ENCODE measurements at places on chromosomes 12 and 14.
A peak's percentile ranks its signal among the peaks of the same experiment; 100 is the strongest.

DNA sequence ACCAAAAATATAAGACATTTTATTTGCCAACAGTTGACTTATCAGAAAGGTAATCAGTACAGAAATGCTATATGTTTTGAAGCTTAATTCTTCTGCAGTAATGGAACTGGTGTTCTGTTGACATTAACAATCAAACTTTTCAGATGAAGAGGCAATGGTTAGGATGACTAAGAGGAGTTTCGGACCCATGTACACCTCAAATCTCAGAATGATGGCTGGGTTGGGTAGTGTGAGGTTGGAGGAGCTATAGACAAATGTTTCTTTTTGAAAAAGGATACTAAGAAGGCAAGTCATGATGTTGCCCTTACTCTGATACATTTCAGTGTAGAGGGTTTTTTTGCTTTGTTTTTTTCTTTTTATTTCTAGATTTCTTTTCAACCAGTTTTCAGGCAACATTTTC is 66.9 kb downstream of the KNTC1 start:
- no peak for DNase-seq

DNA sequence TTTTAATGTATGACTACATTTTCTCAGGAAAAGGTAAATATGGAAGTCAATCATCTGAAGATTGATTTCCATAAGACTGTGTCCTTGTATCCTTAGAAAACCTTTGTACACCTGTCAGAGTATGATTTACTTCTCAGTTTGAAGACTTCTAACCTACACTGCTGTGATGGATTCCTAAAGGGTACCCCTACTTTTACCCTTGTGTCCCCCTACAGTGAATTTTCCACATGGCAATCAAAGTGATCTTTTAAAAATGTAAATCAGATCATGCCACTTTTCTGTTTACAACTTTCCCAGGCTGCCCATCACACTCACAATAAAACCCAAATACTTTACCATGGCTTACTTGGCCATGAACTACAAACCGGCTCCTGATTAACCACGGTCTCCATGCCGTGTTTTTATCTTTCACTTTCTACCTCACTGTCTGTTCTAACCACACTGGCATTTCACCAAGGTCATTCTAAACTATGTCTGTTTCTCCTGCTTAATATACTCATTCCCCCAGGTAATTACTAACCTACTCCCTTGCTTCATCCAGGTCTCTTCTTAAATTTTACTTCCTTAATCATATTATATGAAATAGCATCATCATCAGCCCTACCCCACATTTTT is 8.1 kb downstream of the DNAI7 start:
- DNase-seq: no peak

GRCh38 chr14:54567639-54568561 is 972 bp downstream of the SAMD4A start:
- peak; percentile 71 for DNase-seq

DNA sequence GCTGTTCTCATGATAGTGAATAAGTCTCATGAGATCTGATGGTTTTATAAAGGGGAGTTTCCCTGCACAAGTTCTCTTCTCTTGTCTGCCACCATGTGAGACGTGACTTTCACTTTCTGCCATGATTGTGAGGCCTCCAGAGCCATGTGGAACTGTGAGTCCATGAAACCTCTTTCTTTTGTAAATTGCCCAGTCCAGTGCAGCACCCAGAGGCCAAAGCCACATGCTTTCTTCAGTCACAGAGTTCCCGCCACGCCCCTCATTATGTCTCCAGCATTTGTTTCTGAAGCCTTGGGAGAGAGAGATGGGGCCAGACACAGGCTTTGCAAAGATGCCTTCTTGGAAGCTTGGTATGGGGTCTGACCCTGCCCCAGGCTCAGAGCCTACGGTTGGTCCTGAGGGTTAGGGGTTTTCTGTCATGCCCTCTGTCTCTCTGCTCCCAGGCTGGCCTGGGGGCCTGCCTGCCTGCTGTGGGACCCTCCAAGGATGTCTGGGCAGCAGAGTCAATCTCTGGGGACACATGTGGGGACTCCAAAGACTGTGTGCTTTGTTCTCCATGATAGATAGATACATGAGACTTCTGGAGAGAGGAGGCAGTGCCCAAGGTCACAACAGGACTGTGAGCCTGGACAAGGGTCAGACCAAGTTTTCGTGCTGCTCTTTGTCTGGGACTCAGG is 114.1 kb upstream of the PRMT8 start:
- DNase-seq: no peak

GRCh38 chr12:40154381-40154780 is 48.5 kb upstream of the SLC2A13 start:
- no peak for DNase-seq

- DNase-seq: no peak
These were observed 394.5 kb upstream of the DDHD1 start for GRCh38 chr14:53547593-53547992.

DNA sequence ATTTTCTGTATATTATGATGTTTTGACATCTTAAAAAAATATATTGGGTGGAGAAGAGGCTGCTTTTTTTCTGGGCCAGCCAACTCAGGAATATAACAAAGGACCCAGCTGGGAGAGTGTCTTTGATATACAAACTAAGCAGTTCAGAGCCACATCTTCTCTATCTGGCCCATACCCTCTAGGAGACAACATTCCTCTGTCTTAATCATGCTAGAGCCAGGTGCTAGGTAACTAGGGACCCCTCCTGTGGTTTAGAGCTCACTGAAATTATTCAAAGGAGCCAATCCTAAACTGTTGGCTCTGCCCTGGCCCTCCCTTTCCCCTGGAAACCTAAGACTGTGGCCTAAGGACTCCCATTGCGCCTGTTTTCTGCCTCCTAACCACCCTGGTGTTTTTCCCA is 193.1 kb upstream of the DIO2 start:
- DNase-seq: no peak

- peak; percentile 85 for DNase-seq
These were observed 20.5 kb downstream of the IRF2BPL start for GRCh38 chr14:77007975-77008421.

- DNase-seq: no peak
These were observed 7.7 kb upstream of the RACGAP1 start for GRCh38 chr12:50032854-50033581.

DNA sequence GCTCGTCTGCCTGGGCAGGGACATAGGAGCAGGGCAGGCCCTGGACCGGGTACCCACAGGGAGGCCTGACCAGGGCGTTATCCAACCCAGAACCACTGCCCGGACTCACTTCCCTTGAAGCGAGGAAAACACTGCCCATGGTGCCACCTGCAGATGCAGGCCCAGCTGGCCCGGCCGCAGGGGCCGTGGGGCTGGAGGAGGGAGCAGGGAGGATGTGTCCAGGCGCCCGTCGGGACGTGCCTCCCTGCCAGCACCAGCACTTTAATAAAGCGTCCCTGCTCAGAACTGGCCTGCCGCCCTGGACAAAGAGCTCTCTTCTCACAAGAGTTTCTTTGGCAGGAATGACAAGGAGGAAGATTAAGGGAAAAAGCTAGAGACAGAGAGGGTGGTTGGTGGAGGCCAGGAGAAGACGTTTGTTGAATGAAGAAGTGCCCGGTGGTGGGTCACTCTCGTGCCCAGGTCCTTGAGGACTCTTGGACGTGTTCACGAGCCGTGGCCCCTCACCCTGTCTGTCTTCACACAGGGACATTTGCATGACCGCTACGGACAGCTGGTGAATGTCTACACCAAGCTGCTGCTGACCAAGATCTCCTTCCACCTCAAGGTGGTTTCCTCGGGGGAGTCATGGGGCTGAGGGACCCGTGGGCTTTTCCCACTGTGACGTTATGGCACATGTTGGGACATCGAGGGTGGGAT is 14.2 kb downstream of the HIP1R start:
- DNase-seq: peak; percentile 83

- DNase-seq: no peak
These were observed 196.6 kb upstream of the DCN start for GRCh38 chr12:91379051-91379775.

GRCh38 chr14:80957613-80958012 is 2.2 kb downstream of the TSHR start:
- DNase-seq: no peak

GRCh38 chr14:65664436-65664835 is 251.9 kb downstream of the FUT8 start:
- DNase-seq: no peak

DNA sequence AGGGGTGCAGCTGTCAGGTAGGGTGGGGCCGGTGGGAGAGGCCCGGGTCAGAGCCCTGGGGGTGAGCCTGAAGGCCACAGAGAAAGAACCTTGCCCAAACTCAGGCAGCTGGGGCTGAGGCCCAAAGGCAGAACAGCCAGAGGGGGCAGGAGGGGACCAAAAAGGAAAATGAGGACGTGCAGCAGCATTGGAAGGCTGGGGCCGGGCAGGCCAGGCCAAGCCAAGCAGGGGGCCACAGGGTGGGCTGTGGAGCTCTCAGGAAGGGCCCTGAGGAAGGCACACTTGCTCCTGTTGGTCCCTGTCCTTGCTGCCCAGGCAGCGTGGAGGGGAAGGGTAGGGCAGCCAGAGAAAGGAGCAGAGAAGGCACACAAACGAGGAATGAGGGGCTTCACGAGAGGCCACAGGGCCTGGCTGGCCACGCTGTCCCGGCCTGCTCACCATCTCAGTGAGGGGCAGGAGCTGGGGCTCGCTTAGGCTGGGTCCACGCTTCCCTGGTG is 10.5 kb downstream of the MMP14 start:
- DNase-seq: no peak

- peak; percentile 75 for DNase-seq
These were observed 6.2 kb downstream of the AMN start for GRCh38 chr14:102928412-102929240.

DNA sequence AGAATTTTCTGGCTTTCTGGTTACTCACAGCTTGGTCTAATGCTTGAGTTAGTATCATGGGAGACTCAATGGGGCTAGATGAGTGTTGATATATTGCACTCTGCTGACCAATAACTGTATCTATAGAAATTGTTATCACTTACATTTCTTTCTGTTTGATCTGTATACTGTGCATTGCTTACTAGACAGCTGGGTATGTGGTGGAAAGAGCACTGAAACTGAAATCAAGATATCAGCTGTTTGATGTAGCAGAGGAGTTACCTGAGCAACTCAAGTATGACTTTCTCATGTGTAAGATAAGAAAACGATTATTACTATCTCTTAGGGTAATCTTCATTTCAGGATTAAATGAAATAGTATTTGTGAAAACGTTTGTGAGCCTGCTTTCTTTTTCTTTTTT is 183.0 kb downstream of the SLC15A5 start:
- no peak for DNase-seq

DNA sequence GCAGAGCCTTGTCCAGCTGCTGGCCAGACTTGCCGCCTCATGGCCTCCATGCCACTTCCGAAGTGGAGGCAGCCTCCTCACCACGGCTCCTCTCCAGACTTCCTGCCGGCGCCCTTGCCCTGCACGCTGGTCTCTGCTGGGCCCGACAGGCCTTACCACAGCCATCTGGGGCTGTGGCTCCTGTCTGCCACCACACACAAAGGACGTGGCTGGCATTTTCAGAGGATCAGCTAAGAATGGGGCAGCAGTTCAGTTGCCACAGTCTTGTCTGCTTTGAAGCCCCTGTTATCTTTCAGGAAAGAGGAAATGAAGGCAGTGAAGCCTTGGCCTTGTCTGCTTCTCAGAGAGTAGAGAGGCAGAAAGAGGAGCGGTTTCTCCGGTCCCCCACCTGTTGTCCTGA is 178.0 kb upstream of the FKBP4 start:
- DNase-seq: no peak

DNA sequence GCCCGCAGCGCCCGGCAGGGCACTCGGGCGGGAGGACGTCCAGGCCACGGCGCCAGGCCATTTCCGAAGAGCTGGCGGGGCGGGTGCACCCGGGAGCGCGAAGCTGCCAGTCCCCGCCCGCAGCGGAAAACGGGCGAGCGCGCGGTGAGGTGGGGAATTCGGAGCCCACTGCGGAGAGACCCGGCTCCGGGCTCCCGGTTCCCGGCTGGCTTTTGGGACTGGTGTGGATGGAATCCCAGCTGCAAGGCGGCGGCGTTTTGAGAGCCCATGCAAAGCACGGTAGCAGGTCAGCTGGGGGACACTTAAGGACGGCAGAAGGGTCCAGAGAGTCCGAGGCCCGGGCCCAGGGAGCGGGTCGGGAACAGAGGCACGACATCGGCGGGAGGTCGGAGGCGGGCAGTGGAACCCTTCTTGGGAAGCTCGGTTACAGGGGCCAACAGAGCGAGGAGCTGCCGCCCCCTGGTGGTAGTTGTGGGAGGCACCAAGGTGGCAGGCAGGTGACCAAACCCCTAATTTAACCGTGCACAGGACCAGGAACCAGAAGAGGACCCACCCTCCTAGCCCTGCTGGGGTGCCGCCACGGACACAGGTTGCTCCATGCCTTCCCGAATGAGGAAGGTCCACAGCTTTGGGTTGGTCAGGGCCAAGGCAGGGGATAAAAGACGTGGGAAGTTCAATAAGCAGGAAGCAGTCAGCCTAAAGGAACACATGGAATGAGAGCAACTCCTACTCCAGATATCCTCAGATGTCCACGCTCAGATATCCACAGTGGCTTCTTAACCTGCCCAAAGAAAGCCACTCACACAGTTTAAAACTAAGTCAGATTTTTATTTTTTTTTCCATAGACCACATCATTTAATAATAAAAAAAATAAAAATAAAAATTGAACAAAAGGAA is 685 bp upstream of the CDH24 start:
- peak; percentile 92 for DNase-seq

DNA sequence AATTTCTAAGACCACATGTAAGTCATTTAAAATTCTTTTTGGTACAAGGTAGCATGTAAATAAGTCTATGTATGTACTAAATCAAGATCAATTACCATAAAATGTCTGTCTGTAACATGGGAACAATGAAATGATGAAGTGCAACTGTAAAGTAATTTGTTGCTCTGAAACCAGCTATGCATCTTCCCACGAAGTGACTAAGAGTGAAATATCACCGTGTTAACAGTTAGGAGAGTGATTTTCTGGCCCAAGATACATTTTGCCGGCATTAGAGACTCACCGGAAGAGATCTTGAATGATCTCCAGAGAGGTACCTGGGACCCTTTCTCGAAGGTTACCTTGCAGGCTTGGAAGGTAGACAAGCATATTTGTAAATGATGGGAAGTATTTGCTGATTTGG is 105.8 kb downstream of the SAMD4A start:
- DNase-seq: no peak

GRCh38 chr14:28461389-28461788 is 305.2 kb upstream of the FOXG1 start:
- no peak for DNase-seq

DNA sequence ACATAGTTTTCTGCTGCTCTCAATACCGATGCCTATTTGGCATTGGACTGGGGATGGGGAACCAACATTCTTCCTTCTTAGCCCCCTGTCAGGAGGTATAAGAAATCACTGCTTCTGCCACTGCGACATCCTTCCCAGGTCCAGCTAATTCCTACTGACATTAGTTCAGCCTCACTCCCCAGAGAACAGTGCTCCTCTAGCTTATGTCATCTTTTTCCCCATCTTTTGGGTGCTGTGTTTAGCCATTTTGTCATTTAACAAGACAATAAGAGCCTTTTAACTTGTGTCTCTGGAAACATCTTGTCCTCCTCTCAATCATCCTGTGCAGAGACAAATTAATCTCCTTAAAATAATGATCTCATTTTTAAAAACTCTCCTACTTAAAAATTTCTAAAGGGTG is 167.0 kb upstream of the PLXNC1 start:
- DNase-seq: no peak

Measured in left ventricle myocardium superior (tissue), 1 donor.